ENCODE measurements at places on chromosomes 12 and 14.
A peak's percentile ranks its signal among the peaks of the same experiment; 100 is the strongest.

DNA sequence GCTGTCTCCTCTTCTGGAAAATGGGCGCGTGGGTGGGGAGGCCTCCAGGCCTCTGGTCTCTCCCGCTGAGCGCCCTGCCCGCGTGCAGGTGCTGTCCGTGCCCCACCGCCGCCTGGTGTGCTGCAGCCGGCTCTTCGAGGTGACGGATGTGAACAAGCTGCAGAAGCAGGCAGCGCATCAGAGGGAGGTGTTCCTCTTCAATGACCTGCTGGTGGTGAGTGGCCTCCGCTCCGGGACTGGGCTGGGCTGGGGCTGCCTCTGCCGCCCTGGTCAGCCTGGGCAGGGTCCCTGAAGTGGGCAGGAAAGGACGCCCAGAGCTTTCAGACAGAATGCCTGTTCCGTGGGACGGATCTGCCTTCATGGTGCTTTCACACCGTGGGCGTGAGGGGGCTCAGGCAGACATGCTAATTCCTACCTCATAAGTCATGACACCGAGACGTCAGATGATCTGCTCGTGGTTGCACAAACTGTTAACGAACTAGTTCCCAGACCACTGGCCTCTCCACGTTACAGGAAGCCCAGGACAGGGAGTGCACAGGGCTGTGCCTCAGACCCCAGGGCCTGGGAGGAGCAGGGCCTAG lies 50.5 kb downstream of the SLC6A12 start:
- no peak for DNase-seq

- DNase-seq: peak; percentile 59
These were observed 1.5 kb downstream of the KRT8 start for GRCh38 chr12:52903285-52903854.

GRCh38 chr12:120757949-120758348 lies 32.3 kb downstream of the ACADS start:
- DNase-seq: no peak

DNA sequence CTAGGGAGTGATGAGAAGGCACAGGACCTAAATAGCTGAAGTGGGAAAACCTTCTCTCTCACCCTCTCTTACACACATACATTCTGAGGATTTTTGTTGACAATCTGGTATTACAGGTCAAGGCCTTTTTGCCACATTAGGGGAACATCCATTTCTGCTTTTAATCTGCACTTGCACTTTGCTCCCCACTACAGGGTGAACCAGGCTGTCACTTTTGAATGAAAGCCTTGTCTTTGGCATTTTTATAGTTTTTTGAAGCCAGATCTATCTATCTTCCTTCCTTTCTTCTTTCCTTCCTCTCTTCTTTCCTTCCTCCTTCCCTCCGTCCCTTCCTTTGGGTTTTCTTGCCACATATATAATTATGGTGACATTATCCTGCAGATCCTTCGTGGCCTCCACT lies 165.9 kb upstream of the OTX2 start:
- DNase-seq: no peak

DNA sequence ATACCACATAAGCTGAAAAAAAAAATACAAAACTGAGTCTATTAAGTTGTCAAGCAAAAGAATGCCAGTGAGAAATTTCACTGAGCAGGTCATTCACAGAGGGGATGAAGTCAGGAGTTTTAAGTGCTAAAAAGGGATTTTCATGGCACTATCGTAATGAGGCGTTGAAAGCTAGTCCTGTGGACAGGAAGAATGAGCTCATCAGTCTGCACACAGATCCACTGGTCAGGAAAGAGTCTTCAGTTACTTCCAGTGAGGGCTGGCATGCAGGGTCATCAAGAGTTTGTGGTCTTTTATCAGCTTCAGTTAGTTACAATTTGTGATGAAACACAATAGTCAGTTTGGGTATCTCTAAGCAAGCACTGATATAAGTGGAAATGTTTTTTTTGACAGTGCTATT lies 88.1 kb upstream of the WSCD2 start:
- no peak for DNase-seq

DNA sequence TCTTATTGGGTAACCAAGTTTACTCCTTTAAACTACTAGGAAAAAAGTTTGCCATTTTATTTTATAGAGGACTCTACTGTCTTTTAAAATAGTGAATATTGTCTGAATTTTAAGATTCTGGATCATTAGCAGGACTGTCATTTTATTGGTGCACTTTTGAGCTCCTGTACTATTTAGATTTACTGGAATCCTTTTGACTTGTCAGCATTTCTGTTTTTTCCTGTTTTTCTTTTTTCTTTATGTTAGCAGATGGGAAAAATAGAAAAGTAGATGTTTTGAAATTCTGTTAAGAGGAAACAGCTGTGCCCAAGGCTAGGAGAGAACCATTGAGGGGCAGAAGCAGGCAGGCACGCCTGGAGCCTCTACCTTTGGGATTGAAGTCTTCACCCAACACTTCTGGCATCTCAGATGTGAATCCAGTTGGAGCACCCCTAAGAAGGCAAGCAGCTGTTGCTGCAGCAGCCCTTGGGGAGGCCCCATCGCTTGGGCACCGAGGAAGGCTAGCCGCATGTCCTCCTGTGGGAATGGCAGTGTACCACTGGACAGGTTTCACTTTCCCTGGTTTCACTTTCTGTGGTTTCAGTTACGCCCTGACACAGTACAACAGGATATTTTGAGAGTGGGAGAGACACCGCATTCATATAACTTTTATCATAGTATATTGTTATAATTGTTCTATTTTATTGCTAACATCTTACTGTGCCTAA lies 11.5 kb downstream of the RIMKLB start:
- peak; percentile 18 for DNase-seq

GRCh38 chr14:54173802-54174201 lies 217.2 kb upstream of the BMP4 start:
- no peak for DNase-seq

DNA sequence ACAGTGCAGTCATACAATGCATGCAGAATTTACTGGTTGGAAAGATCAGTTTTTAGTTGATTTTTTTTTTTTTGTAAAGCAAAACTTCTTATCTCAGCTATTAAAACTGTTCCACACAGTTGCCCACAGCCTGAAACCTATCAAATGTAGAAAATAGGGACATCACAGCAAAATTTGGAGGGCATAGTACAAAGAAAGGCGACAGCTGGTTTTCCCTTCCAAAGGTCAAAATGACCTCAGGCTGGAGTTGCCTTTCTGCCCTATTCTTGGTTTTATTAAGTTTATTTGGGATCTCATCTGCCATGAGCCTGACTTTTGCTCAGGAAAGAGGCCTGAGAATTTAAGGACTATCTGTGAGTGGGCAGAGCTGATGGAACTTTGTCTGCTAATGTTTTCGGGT lies 28.5 kb downstream of the NOPCHAP1 start:
- DNase-seq: no peak

- DNase-seq: no peak
These were observed 163.0 kb downstream of the RBM19 start for GRCh38 chr12:113802966-113803758.

GRCh38 chr12:65490250-65490649 lies 211.8 kb downstream of the MSRB3 start:
- DNase-seq: no peak

DNA sequence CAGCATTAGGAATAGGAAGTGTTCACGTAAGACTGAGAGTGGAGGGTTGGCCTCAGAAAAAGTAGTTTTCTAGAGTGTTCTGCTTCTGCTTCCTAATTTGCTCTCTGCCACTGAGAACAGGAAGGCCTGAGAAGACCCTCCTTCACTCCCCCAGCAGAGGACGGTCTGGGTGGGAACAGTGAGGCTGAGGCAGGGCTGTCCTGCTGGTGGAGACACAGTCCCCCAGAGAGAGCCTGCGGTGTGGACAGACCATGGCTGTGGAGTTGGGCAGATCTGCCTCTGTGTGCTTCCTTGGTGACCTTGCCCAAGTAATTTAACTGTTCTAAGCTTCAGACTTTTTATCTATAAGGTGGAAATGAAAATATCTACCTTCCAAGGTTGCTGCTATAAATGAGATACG lies 182.3 kb downstream of the DACT1 start:
- DNase-seq: no peak

- DNase-seq: no peak
These were observed 198.4 kb upstream of the ATXN7L3B start for GRCh38 chr12:74339211-74339610.

DNA sequence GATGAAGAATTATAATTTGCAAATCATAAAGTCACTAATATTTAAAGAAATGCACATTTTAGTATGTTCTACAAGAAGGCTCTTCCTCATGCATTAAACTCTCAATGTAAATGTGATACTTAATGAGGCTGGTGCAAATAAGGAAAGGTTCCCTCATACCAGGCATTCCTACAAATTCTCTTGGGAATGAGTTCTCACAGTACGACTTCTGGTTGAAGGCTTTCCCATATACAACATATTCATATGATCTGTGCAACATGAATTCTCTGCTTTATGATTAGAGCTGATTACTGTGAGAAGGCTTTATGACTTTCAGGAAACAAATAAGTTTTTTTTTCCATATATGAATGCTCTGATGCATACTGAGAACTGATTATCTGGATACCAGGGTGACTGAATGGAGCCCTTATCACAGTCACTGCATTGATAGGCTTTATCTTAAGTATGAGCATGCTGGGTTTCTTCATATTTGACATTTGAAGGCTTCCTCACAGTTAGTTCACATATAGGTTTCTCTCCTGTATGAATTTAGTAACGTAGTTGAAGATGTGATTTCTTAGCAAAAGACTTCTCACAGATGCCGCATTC lies 293.9 kb downstream of the RAD51B start:
- DNase-seq: no peak

DNA sequence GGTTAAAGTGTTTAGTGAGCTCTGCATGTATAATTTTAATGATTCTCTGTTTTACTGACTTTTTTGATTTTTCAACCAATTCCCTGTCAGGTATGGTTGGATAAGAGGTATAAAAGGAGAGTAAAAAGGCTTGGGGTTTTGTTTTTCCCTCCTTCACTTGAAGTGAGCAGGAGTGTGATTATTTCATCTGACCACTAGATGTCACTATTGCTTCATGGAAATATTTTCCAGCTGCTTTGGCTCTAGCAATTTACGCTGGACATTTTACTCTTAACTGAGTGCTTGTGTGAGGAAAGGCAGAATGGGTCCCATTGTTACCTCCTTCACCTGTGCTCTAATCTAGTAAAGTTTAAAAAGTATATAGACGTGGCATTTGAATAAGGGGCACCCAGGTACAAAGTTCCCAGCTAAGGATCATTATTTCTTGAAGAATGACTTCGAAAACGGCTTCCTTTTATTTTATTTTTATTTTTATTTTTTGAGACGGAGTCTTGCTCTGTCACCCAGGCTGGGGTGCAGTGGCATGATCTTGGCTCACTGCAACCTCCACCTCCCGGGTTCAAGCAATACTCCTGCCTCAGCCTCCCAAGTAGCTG lies 66.5 kb downstream of the TBC1D30 start:
- DNase-seq: peak; percentile 74

- no peak for DNase-seq
These were observed 18.0 kb downstream of the RAP1B start for GRCh38 chr12:68628698-68629097.

DNA sequence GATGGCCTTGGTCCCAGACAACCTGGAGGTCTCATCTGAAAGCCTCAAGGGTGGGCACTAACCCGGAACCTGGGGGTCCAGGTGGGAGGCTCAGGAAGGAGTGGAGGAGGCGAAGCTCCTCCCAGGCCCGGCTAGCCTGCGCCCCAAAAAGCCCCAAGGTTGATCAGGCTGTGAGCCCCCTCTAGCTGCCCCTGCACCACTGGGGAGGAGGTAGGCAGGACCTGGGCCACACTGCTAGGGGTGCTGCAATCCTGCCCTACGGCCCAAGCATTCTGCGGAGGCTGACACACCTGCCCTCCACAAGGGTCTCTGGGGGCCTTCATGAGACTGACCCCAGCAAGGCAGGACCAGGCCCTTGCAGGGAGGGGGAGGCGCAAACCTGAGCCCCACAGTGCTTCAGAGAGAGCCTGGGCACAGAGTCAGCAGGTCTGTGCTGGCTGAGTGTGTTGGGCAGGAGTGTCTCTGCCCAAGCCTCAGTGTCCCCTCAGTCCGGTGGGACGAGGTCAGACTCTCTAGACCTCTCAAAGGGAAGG lies 51.9 kb downstream of the CCDC85C start:
- DNase-seq: no peak

GRCh38 chr12:114976372-114976771 lies 292.4 kb upstream of the TBX3 start:
- DNase-seq: peak; percentile 62
